ENCODE measurements at places on chromosomes 7 and 10.

- DNase-seq: no peak
These were observed 187.1 kb upstream of the SEMA3E start for GRCh38 chr7:83836028-83836427.

DNA sequence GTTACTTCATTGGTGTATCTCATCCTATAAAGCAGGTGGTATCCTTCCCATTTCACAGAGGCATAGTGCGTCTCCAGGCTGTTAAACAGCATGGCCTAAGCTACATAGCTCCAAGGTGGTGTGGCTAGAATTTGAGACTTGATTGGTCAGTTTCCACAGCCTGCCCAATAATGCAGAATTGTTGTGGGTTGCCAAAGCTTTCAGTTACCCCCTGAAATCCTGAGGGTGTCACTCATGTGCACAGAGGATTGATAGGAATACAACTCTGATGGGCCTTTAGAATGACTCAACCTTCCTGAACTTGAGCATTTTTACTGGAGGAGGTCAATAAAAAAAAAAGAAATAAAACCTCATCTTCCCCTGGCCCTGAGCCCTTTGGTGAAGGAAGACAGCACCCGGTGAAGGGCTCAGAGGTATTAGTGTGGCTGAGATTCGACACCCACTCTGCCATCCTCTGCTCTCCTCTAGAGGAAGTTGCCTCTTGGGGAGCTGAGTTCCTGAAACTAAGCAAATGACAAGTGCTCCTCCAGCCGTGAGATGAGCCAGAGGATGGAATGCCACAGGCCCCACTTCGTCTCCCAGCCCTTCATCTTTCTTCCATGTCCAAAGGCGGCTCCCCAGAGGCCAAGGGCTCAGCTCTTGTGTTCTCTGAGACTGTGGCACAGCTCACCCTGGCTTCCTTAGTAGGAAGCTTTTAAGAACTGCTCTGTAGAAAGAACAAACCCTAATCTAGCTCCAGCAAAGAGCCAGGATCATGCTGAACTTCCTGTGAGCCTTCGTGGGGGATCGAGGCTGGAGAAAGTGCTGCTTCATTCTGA is 1.0 kb downstream of the ACSL5 start:
- no peak for DNase-seq

DNA sequence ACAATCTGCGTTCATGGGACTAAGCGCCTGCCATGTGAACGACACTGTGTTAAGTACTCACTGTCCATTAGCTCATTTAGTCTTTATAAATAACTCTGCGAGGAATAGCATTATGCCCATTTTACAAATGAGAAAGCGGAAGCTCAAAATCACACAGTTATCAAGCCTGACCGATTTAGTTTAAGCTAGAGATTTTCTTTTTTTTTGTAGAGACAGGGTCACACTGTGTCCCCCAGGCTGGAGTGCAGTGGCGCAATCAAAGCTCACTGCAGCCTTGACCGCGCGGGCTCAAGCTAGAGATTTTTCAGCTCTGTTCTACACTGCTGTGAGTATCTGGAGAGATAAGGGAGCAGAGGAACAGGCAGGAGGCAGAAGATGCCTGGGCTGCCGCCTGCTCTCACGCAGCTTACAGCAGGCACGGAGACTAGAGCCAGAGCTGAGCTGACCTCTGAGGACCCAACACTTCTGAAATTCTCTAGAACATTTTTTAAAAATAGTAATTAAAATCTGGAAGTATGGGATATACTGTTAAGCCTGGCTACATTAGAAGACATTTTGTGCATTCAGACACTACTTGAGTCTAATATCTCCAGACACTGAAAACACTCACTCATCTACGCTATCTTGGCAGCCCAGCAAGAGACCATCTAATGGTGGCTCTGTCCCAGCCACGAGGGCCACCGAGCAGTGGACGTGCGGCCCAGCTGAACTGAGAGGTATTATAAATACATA is 38.7 kb downstream of the GNA12 start:
- DNase-seq: no peak

DNA sequence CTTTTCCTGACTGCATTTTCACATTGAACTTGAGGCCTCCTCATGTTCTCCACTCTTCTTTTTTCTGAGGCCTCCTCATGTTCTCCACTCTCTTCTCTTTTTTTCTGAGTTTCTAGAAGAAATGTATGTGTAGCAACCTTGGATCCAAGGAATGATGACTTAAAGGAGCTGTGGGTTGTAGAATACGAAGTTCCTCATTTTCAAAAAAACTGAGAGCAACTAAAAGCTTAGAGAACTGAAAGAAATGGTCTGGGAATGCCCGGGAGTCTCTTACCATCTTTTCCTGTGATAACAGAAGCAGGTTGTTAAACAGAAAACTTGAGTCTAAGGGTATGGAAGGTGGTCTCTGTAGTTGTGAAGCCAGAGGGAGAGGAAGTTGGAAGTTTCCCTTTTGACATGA is 32.8 kb downstream of the MRPS33 start:
- no peak for DNase-seq

DNA sequence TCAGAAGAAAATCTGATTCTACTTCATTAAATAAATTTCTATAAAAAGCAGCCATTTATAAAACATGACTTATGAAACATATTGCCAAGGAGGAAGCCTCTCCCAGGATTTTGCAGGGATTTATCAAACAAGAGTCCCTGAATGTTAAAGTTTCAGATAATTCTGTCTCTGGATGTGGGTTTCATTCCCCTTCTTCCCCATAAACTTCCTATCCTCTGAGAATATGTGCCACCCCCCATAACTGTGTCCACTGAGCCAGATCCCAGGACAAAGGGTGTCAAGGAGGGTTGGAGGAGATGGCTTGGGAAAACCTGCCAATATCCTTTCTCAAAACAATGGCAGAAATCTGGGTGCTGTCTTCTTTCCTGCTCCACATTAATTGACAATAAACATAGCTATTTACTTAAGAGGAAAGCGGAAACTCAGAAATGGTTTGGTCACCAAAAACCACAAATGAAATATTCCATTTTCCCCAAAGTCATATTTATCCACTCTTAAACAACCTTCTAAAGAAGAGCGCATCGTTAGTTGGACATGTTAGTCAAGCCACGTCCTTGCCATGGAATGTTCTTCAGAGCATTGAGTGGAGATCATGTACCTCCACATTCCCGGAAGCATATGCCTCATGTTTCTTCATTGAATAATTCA is 54.3 kb upstream of the AKR1E2 start:
- DNase-seq: no peak

- DNase-seq: no peak
These were observed 13.0 kb upstream of the NDUFA5 start for GRCh38 chr7:123570390-123571182.

DNA sequence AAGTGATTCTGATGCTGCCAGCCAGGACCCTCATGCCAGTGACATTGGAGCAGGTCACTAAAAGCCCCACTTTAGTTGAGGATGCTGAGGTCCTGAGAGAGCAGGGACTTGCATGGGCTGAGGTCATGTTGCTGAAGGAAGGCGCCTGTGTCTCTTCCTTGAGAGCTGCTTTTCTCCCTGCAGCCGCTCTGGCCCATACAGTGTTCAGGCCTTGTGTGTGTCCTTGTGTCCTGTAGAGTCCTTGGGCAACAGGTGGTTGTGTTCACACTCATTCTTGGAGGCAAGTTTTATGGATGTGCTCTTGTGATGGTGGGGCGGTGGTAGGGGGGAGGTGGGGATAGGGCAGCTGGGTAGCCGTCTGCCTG is 33.3 kb downstream of the TSPAN14 start:
- no peak for DNase-seq

DNA sequence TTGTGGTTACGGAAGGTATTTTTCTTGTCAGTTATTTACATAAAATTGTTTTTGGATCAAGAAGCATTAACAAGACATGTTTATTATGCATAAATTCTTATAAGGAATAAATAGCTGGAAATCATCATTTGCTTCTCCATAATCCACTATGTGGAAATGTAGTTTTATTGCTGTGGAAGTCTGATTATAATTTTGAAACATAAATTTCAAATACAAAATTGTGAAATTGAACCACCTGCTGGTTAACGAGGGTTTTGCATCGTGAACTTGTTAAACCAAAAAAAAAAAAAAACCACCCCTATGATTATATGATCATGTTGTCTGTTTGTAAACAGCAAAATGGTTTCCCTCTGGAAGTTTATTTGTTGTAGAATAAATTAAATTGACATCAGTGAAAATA is 25.9 kb downstream of the ABRAXAS2 start:
- no peak for DNase-seq

GRCh38 chr7:30740417-30741181 is 11.3 kb upstream of the INMT start:
- DNase-seq: peak; percentile 59

- DNase-seq: no peak
These were observed 70.1 kb upstream of the PLPP4 start for GRCh38 chr10:120386896-120387295.

- no peak for DNase-seq
These were observed 7.2 kb downstream of the TMEM120A start for GRCh38 chr7:75987026-75987804.
